Cardiac ventricle fibroblast (primary cell): ENCODE measurements at places on chromosomes 12 and 14. TPM values are rescaled to one million over a fixed set of nuclear protein-coding genes. Genes with fewer than 3 reads are reported as not detected.

The AKAP3 gene
- total RNA-seq, result 0.68 and 2.1 TPM in 2 replicates

The CPSF2 gene
- 25.3 and 36.4 TPM in 2 replicates for total RNA-seq

The LHX5 gene
- not detected in 2 replicates for total RNA-seq

The C12orf54 gene
- total RNA-seq, result not detected in 2 replicates

The REM2 gene
- total RNA-seq, result 0.06 TPM in 1 of 2 replicates, not detected in the other

The GYS2 gene
- not detected in 2 replicates for total RNA-seq

The SLC39A5 gene
- total RNA-seq, result not detected in 2 replicates

The KRT86 gene
- total RNA-seq, result not detected in 2 replicates

The STX2 gene
- total RNA-seq, result 15.9 and 20.6 TPM in 2 replicates

The ABCC9 gene
- 3.6 and 4.1 TPM in 2 replicates for total RNA-seq

The NDRG2 gene
- total RNA-seq, result 54.0 and 70.0 TPM in 2 replicates

The NRDE2 gene
- total RNA-seq, result 5.9 and 7.5 TPM in 2 replicates

The BORCS5 gene
- total RNA-seq, result 5.6 and 10.5 TPM in 2 replicates

The TMTC1 gene
- 65.7 and 67.4 TPM in 2 replicates for total RNA-seq

The ST8SIA1 gene
- 4.0 and 5.2 TPM in 2 replicates for total RNA-seq

The PRH2 gene
- 1.1 TPM in 1 of 2 replicates, not detected in the other for total RNA-seq

The PRIMA1 gene
- not detected in 2 replicates for total RNA-seq

The TSHR gene
- not detected in 2 replicates for total RNA-seq

The TBX5 gene
- total RNA-seq, result 1.2 and 3.6 TPM in 2 replicates

The TAC3 gene
- total RNA-seq, result not detected in 2 replicates

The FOS gene
- 192 and 244 TPM in 2 replicates for total RNA-seq

The DDX23 gene
- 37.1 and 37.6 TPM in 2 replicates for total RNA-seq

The CCDC196 gene
- total RNA-seq, result not detected in 2 replicates

The FAM90A1 gene
- total RNA-seq, result 0.25 TPM in 1 of 2 replicates, not detected in the other

The FOXG1 gene
- 0.05 TPM in 1 of 2 replicates, not detected in the other for total RNA-seq

The ESR2 gene
- total RNA-seq, result not detected in 2 replicates

The NEUROD4 gene
- not detected in 2 replicates for total RNA-seq

The PNP gene
- 17.1 and 21.0 TPM in 2 replicates for total RNA-seq

The TRPV4 gene
- total RNA-seq, result 2.6 TPM in 2 replicates

The COX8C gene
- not detected in 2 replicates for total RNA-seq

The CRIP1 gene
- 0.64 and 10.0 TPM in 2 replicates for total RNA-seq

The IRAK3 gene
- total RNA-seq, result 18.3 and 18.7 TPM in 2 replicates

The SYNJ2BP gene
- total RNA-seq, result 6.4 and 15.2 TPM in 2 replicates

The SDR9C7 gene
- total RNA-seq, result not detected in 2 replicates

The GPX2 gene
- not detected in 2 replicates for total RNA-seq

The CCT2 gene
- 69.3 and 83.2 TPM in 2 replicates for total RNA-seq

The OTX2 gene
- not detected in 2 replicates for total RNA-seq

The SAMD15 gene
- total RNA-seq, result 1.6 and 2.2 TPM in 2 replicates

The ADAMTS20 gene
- not detected in 2 replicates for total RNA-seq

The CLEC6A gene
- not detected in 2 replicates for total RNA-seq

The SRRM4 gene
- not detected in 2 replicates for total RNA-seq

The UBR7 gene
- 17.0 and 23.8 TPM in 2 replicates for total RNA-seq

The MED13L gene
- 67.7 and 72.8 TPM in 2 replicates for total RNA-seq

The NYNRIN gene
- 7.6 and 9.5 TPM in 2 replicates for total RNA-seq

The CLEC1A gene
- total RNA-seq, result 0.25 and 2.4 TPM in 2 replicates

The AICDA gene
- not detected in 2 replicates for total RNA-seq

The PTPRR gene
- total RNA-seq, result not detected in 2 replicates

The MUCL1 gene
- total RNA-seq, result not detected in 2 replicates

The PRB3 gene
- total RNA-seq, result not detected in 2 replicates

The PTPRO gene
- total RNA-seq, result 0.10 TPM in 1 of 2 replicates, not detected in the other
